Mesothelial cell of epicardium (in vitro differentiated cells): ENCODE measurements at places on chromosomes 1 and 21. TPM values are rescaled to one million over a fixed set of nuclear protein-coding genes. Genes with fewer than 3 reads are reported as not detected.

The KIAA0040 gene
- total RNA-seq: 3.4 to 3.8 TPM (median 3.7 TPM) in 3 replicates

The CELA3B gene
- total RNA-seq: not detected in 3 replicates

The IKBKE gene
- 7.9 to 8.4 TPM (median 8.2 TPM) in 3 replicates for total RNA-seq

The LCE1D gene
- total RNA-seq: not detected in 3 replicates

The CHIA gene
- total RNA-seq: not detected in 3 replicates

The TSACC gene
- not detected in 3 replicates for total RNA-seq

The KMO gene
- total RNA-seq: not detected in 3 replicates

The ILDR2 gene
- total RNA-seq: 1.1 to 1.5 TPM (median 1.1 TPM) in 3 replicates

DNA sequence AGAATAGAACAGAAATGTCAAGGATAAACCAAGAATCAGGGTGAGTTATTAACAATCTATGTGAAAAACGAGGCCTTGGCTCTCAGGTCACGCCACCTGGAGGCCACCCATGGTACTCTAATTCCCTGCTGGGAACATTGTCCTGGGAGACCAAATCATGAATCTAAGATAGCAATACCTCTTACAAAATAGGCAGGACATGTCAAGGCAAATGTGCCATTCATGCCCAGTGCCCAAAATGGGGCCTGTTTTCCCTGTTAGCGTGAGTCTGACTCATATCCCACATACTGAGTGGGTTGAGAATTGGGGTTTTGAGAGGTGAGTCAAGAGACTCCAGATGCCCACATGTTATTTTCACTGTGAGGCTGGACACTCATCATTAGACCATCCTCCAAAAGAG lies 380.8 kb downstream of the HHIPL2 start:
- peaks cover 4% of the 10 kb centered on the region for H3K27me3 ChIP-seq
- H3K4me3 ChIP-seq: no peak overlapping the region
- H3K36me3 ChIP-seq: peaks cover 2% of the 10 kb centered on the region
- H3K4me1 ChIP-seq: no peaks in the 10 kb centered on the region
- DNase-seq: no peak

- H3K4me3 ChIP-seq: peak overlapping the region; percentile 6
- H3K27me3 ChIP-seq: no peaks in the 10 kb centered on the region
- no peak for DNase-seq
- H3K36me3 ChIP-seq: no peaks in the 10 kb centered on the region
These were observed 65.4 kb downstream of the MACF1 start for GRCh38 chr1:39269791-39270342.

DNA sequence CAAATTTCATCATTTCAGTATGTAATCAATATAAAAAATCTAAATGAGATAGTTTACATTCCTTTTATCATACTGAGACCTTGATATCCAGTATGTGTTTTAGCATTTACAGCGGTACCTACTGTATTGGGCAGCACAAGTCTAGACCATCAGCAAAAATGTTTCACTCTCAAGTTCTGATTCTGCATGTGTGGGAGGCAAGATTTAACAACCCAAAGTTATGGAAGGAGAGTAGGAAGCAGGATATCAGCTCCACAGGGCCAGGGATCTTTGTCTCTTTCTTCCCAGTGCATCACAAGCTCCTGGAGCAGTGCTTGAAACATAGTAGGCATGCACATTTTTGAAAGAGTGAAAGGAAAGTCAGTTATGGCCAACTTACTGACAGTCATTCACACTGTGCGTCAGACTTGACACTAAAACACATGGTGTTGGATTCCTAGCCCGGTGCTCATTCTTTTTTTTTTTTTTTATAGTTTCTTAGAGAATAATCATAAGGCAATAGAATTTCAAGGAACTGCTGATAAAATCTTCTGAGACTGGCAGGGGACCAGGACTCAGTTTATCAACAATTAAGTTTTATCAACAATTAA lies 6.1 kb downstream of the TENT5C start:
- no peaks in the 10 kb centered on the region for H3K36me3 ChIP-seq
- H3K27ac ChIP-seq: no peak overlapping the region
- no peak overlapping the region for H3K4me3 ChIP-seq
- DNase-seq: no peak
- peaks cover 23% of the 10 kb centered on the region for H3K4me1 ChIP-seq
- H3K27me3 ChIP-seq: peaks cover 59% of the 10 kb centered on the region

- no peaks in the 10 kb centered on the region for H3K27me3 ChIP-seq
- peaks cover 1% of the 10 kb centered on the region for H3K36me3 ChIP-seq
- peaks cover 10% of the 10 kb centered on the region for H3K4me1 ChIP-seq
- H3K27ac ChIP-seq: no peak overlapping the region
- H3K4me3 ChIP-seq: no peak overlapping the region
These were observed 1153.1 kb upstream of the B3GALT2 start for GRCh38 chr1:194339471-194339870.

- peaks cover 1% of the 10 kb centered on the region for H3K4me1 ChIP-seq
- no peak overlapping the region for H3K4me3 ChIP-seq
- H3K27ac ChIP-seq: no peak overlapping the region
- peaks cover 7% of the 10 kb centered on the region for H3K27me3 ChIP-seq
These were observed 209.4 kb downstream of the COL24A1 start for GRCh38 chr1:85947186-85947585.

DNA sequence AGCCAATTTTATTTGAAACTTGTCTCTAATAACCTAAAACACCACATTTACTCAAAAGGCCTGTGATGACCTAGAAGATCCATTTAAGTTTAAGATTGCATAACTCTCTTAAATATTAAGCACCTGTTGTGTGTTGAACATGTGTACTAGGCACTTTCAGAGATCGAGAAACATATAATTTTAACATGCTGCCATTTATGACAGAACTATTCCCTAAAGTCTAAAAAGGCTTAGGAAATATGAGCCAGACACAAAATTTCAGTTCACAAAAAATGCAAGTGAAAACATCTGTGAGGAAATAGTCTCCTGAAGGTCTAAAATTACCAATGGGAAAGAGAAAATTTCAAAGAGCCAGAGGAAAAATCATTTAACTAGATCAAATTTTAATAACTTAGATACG lies 37.7 kb downstream of the CEP170 start:
- no peaks in the 10 kb centered on the region for H3K27me3 ChIP-seq
- no peak for DNase-seq
- H3K36me3 ChIP-seq: peaks cover 43% of the 10 kb centered on the region
- H3K4me1 ChIP-seq: peaks cover 9% of the 10 kb centered on the region
- H3K27ac ChIP-seq: no peak overlapping the region

DNA sequence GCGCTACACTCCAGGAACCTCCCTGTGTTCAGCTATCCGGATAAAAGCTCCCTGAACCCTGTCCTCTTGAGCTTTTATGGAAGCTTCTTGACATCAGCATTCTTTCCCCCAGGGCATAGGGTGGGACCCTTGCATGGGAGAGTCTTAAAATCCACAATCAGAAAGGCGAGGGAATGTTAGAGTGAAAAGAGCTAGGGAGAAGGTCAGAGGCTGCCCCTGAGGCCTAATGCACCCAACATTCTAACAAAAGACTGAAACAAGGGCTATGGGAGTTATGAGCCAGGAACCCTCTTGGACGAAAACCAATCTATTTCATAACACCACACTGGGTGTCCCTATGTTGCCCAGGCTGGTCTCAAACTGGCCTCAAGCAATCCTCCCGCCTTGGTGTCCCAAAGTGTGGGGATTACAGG lies 36.7 kb downstream of the NEK2 start:
- H3K4me1 ChIP-seq: peaks cover 17% of the 10 kb centered on the region
- no peak overlapping the region for H3K4me3 ChIP-seq
- no peak overlapping the region for H3K27ac ChIP-seq
- no peaks in the 10 kb centered on the region for H3K27me3 ChIP-seq
- H3K36me3 ChIP-seq: no peaks in the 10 kb centered on the region
- no peak for DNase-seq

GRCh38 chr1:7536891-7537591 lies 234.1 kb upstream of the VAMP3 start:
- peaks cover 49% of the 10 kb centered on the region for H3K27me3 ChIP-seq
- H3K27ac ChIP-seq: no peak overlapping the region
- no peak overlapping the region for H3K4me3 ChIP-seq
- H3K4me1 ChIP-seq: peaks cover 28% of the 10 kb centered on the region

- no peaks in the 10 kb centered on the region for H3K4me1 ChIP-seq
- no peaks in the 10 kb centered on the region for H3K36me3 ChIP-seq
- H3K4me3 ChIP-seq: no peak overlapping the region
- DNase-seq: no peak
These were observed 113.0 kb upstream of the RGS1 start for GRCh38 chr1:192462616-192463015.

DNA sequence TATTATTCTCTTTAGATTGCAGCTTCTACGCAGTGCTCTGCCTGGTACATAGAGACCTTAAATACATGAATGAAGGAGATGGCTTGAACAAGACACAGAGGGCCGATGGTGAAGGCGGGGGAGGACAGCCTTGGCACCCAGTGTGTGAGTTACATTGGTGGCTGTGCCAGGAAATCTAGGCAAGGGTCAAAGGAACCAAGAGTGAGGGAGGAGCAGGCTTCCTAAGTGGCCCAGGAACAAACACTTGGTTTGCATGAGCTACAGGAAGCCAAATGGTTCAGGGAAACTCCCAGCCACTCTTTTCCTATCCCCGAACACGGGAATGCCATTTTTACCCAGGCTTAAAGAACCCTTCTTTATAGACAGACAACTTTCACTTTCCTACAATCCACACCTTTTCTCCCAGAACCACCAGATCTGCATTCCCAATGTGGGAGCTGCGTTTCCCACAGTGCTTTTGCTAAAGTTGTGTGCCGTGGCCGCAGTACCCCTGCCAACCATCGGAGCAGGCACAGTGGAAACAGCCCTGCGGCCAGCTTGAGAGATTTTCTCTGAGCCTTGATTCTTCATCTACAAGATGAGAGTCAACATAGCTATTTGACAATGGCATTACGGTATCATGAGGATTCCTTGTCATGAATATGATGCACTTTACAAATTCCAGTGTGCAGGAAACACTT lies 3.5 kb upstream of the CLEC20A start:
- H3K36me3 ChIP-seq: no peaks in the 10 kb centered on the region
- no peak overlapping the region for H3K27ac ChIP-seq
- no peaks in the 10 kb centered on the region for H3K4me1 ChIP-seq
- no peaks in the 10 kb centered on the region for H3K27me3 ChIP-seq
- H3K4me3 ChIP-seq: no peak overlapping the region

GRCh38 chr1:46300673-46301405 lies 2.6 kb downstream of the LRRC41 start:
- H3K27me3 ChIP-seq: no peaks in the 10 kb centered on the region
- H3K36me3 ChIP-seq: peaks cover 21% of the 10 kb centered on the region
- H3K27ac ChIP-seq: peak overlapping the region; percentile 100
- DNase-seq: no peak
- peaks cover 32% of the 10 kb centered on the region for H3K4me1 ChIP-seq

GRCh38 chr1:244680667-244681066 lies 27.7 kb downstream of the DESI2 start:
- H3K36me3 ChIP-seq: peaks cover 22% of the 10 kb centered on the region
- no peak overlapping the region for H3K4me3 ChIP-seq
- no peak overlapping the region for H3K27ac ChIP-seq

DNA sequence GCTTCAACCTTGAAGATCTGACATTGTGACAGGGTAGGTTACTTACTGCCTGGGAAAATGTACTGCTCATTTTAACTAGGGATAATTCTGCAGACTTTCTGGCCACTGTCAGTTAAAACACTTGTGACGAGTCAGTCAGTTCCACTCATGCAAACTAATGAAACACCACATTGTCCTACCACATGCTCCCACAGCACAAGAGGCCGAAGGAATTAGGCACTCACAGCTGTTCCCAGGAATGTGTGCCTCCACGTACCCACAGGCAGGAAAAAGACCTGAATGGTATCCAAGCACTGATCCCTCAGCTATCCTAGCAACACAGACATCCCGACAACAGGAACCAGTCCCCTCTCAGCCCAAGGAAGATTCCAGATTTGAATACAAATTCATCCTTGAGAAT lies 12.3 kb downstream of the BCAR3 start:
- peaks cover 63% of the 10 kb centered on the region for H3K4me1 ChIP-seq
- H3K36me3 ChIP-seq: no peaks in the 10 kb centered on the region
- no peak overlapping the region for H3K4me3 ChIP-seq
- DNase-seq: no peak

GRCh38 chr1:121516234-121516967 lies 331.6 kb downstream of the SRGAP2C start:
- H3K27ac ChIP-seq: no peak overlapping the region
- H3K4me3 ChIP-seq: no peak overlapping the region
- H3K27me3 ChIP-seq: peaks cover 3% of the 10 kb centered on the region
- H3K36me3 ChIP-seq: no peaks in the 10 kb centered on the region
- H3K4me1 ChIP-seq: peaks cover 6% of the 10 kb centered on the region

DNA sequence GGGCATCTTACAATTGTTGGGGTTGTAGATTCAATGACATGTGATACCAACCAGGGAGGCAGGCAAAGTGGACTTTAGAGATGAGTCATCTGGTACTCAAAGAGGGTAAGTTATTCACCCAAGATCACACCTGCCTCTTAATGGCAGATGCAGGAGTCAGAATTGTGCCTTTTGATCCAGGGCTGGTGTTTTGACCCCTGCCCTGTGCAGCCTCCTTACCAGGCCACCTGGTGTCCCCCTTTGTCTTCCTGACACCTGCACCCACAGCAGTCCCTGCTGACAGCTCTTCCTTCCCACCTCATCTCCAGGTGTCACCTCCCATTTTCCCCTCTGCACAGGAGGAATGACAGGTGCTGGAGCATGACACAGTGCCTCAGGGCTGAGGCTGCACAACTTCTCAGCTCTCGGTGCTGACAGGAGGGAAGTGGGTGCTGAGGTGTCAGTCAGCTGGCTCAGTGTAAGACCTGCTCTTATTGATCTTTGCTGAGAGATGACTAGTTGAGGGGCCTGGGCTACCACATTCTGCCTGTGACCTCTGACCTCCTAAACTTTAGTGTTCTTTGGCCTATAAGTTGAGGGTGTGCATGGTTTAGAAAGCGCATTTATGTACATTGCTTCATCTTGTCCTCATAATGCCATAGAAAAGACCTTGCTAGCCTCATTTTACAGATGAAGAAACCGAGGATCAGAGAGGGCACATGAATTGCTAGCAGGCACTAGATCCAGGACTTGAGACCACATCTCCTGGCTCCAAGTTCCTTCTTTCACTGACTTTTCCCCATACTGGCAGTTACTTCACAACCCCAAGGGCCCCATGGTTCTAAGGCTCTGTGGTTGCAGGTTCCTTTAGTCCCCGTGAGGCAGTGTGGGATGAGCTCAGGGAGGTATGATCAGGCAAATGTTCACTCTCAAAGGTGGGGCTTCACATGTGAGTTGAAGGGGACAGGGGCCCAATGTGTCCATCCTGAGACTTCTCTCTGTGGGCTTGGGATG lies 31.3 kb downstream of the CACNA1E start:
- no peak overlapping the region for H3K4me3 ChIP-seq
- H3K36me3 ChIP-seq: no peaks in the 10 kb centered on the region
- peaks cover 57% of the 10 kb centered on the region for H3K27me3 ChIP-seq
- no peak for DNase-seq
- no peak overlapping the region for H3K27ac ChIP-seq

DNA sequence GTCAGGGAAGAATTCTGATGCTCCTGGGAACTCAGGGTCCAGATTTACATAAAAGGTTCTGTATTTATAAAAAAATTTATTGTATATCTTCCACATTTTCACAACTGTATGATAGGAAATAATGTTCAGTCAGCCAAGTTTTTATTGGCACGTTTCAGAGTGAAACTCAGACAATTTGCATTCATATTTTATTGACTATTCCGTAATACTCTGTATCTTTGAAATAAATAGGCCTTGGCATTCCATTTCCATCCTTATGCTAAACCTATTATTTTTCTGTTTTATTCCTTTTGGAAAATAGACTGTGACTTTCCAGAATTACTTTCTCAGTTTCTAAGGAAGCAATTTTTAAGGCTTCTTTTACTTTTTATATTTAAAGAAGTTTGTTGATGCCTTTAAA lies 329.0 kb downstream of the OLFM3 start:
- no peaks in the 10 kb centered on the region for H3K4me1 ChIP-seq
- peaks cover 3% of the 10 kb centered on the region for H3K36me3 ChIP-seq
- H3K27me3 ChIP-seq: no peaks in the 10 kb centered on the region
- no peak overlapping the region for H3K4me3 ChIP-seq
- H3K27ac ChIP-seq: no peak overlapping the region

- no peaks in the 10 kb centered on the region for H3K27me3 ChIP-seq
- H3K27ac ChIP-seq: no peak overlapping the region
- peaks cover 34% of the 10 kb centered on the region for H3K36me3 ChIP-seq
- H3K4me3 ChIP-seq: no peak overlapping the region
- peaks cover 37% of the 10 kb centered on the region for H3K4me1 ChIP-seq
- no peak for DNase-seq
These were observed 4.3 kb downstream of the METTL13 start for GRCh38 chr1:171785766-171786165.
